ENCODE measurements at places on chromosomes 3 and 15. TPM values are rescaled to one million over a fixed set of nuclear protein-coding genes. Genes with fewer than 3 reads are reported as not detected.

The SLC30A4 gene
- total RNA-seq: 1.8 TPM

The MUC20 gene
- 1.7 TPM for total RNA-seq

The LYZL4 gene
- not detected for total RNA-seq

The NCEH1 gene
- total RNA-seq: 0.87 TPM

DNA sequence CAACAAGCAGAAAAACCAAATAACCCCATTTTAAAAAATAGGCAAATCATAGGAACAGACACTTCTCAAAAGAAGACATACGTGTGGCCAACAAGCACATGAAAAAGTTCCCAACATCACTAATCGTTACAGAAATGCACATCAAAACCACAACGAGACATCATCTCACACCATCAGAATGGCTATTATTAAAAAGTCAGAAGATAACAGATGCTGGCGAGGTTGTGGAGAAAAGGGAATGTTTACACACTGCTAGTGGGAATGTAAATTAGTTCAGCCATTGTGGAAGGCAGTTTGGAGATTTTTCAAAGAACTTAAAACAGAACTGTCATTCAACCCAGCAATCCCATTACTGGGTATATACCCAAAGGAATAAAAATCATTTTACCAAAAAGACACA, 60.7 kb downstream of the ABI3BP start:
- no peak for DNase-seq

GRCh38 chr15:75203017-75203907, 1.6 kb downstream of the C15orf39 start:
- DNase-seq: no peak

- no peak for DNase-seq
These were observed 33.6 kb upstream of the LRRC3B start for GRCh38 chr3:26588931-26589330.

DNA sequence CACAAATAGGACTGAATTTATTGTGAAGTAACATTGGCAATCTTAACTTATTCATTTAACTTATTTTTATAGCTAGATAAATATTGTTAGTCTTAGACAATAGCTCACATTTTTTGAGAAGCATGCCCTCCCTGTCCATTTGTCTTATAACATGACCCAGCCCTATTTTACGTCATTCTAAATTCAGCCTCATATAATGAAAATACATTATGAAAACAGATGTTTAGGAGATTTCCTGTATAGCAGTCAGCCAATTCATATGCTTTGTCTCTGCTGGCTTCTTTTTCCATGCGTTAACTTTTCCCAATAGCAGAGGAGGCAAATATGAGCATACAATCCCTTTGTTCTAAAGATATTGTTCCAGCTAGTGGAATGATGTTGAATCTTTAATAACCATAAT, 29.3 kb downstream of the CD200 start:
- no peak for DNase-seq

DNA sequence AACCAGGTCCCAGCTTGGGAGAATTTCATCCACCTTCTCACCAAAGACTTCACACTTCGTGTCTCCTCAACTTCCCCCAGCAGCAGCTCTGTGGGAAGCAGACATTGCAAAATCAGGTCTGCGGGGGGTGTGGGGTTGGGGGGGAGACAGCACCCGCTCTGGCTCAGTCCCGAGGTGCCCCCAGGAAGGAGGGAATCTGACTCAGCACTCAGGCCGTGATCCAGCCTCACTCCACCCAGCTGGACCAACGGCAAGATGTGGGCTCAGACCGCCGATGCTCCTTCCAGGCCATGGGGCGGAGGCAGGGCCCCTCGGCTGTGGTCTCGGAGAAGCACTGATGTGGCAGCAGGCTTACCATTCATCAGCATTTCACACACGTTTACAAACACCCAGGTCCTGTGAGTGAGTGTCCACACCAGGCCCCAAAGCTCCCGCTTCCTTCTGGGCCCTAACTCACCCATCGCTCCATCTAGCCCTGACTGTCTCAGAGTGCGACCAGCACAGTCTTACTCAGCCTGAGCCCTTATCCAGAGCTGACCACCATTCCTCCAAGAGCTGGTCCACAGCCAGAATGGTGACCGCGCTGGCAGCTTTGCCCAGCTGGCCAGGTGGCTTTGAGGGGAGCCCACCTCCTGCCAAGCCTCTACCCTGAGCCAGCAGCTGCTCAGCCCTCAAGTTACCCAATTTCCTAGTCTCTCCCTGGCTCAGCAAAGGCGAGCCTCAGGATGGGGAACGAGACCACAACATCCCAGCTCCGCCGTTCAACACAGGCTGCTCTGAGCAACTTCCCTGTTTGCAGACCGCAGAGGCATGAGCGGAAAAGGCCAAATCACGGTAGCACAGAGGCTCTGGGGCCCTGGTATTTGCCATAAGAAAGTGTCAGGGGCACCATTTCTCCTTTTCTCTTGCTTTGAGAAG, 3.3 kb downstream of the STAB1 start:
- no peak for DNase-seq

Measured in CD8-positive, alpha-beta T cell (primary cell).